Foreskin keratinocyte (primary cell): ENCODE measurements at places on chromosomes 5 and 9. TPM values are rescaled to one million over a fixed set of nuclear protein-coding genes. Genes with fewer than 3 reads are reported as not detected.

Gene ZNF608
- 2.3 and 3.1 TPM in 2 replicates for total RNA-seq

Gene AGXT2
- not detected in 2 replicates for total RNA-seq

Gene ARHGEF37
- 2.6 and 2.7 TPM in 2 replicates for total RNA-seq

Gene TMEM252
- total RNA-seq, result not detected in 2 replicates

Gene PCAT7
- total RNA-seq, result not detected in 2 replicates
